ENCODE measurements at places on chromosomes 12 and 14.
A peak's percentile ranks its signal among the peaks of the same experiment; 100 is the strongest.

- DNase-seq, result no peak
These were observed 39.1 kb downstream of the TXNDC16 start for GRCh38 chr14:52513249-52513648.

DNA sequence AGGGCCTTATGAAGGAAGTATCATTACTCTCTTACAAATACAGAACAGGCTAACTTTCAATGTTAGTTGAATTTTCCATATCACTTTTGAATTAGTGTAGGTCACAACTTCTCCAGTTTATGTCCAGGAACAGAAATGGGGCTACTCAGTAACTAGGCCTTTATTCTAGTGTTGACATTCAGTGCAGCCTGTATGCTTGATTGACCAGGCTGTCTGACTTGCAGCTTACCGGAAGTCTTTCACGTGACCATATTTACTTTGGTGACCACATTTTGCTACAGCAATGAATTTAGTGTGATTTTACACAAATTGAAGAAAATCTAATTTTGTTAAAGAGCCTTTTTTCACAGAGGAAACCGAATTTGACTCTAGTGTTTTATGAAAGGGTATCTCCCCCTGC is 12.4 kb downstream of the MTERF2 start:
- no peak for DNase-seq

DNA sequence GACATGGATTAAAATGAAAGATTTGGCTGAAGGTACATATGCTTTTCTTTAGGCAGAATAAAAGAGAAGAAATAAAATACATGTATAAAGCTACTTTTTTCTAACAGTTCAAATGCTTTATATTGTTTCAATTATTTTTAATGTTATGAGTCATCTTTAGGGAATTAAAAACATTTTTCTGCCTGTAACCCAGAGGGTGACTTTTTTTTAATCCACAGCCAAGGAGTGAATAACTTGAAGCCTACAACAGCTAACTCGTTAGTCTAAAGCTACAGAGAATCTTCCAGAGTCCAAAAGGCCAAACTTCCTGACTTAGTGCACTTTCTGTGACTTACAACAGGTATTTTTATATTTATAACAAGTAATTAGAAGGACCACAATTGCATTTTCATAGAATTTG is 151.6 kb downstream of the SEC23A start:
- DNase-seq, result no peak

DNA sequence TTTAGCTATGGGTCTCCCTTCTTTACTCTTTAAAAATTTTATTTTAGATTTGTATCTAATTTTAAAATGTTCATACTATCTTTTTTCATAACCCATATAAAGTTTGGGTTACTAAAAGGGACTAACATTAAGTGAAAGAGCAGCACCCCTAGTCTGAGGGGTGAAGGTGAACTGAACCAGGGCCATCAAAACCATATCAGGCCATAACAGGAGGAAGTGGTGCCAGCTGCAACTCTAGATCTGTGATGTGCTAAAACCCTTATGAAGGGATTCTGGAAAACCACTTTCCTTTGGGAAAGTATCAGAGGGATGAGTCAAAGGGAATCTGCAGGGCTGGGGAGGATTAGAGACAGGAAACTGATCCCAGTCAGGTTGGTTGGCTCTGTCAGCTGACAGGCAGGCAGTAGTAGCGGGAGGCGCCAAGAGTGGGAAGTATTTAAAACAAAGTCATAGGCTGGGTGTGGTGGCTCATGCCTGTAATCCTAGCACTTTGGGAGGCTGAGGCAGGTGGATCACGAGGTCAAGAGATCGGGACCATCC is 162.5 kb downstream of the PPM1H start:
- DNase-seq, result no peak

DNA sequence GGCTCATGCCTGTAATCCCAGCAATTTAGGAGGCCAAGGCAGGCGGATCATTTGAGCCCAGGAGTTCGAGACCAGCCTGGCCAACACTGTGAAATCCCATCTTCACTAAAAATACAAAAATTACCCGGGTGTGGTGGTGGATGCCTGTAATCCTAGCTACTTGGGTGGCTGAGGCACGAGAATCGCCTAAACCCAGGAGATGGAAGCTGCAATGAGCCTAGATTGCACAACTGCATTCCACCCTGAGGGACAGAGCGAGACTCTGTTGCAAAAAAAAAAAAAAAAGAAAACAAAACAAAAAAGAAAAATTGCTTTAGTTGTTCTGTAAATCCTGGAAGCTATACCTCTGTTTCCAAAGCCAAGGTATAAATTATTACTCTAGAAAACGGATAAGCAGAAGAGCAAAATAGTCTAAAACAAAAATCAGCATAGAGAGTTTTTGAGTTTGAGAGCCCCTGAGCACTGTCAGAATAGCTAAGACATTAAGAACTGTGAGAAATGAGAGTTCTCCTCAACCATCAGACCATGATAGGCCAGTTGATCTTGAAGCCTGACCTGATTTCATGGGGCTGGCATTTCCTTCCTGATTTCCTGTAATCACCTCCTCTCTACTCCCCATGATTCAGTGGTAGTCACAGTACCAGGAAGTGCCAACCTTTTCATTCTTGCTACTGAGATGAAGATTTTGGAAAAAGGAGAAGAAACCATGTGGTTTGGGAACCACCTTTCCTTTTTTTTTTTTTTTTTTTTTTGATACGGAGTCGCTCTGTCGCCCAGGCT is 31.7 kb downstream of the ATP2A2 start:
- peak; percentile 29 for DNase-seq

DNA sequence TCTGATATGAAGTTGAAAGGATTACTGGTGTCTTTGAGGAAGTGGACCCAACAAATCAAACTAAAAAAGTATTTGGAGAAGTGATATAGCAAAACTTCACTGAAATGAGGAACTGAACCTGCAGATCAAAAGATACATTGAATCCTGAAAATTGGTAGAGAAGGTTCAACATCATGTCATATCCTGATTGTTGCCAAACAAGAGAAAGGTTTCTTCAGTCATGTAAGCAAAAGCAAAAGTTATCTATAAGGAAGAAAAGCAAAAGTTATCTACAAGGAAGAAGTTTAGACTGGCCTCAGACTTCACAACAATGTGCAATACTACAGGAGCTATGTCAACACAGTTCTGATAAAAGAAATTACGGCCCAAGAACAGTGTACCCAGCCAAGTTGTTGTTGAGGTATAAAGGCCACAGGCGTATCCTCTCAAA is 142.7 kb downstream of the RAD51B start:
- peak; percentile 13 for DNase-seq

- peak; percentile 85 for DNase-seq
These were observed at the start of gene SOS2 for GRCh38 chr14:50231475-50232275. Gene SOS2 (minus strand): TSS chr14:50231578. CDS start chr14:50231283, 295 bp downstream.
